Osteoblast (primary cell): ENCODE measurements at places on chromosomes 16 and 17. TPM values are rescaled to one million over a fixed set of nuclear protein-coding genes. Genes with fewer than 3 reads are reported as not detected.
A peak's percentile ranks its signal among the peaks of the same experiment; 100 is the strongest.

GRCh38 chr16:83066881-83067280 is 440.1 kb downstream of the CDH13 start:
- DNase-seq: no peak

GRCh38 chr16:12794486-12795387 is 8.9 kb downstream of the CPPED1 start:
- DNase-seq: peak; percentile 29

ABCA8 gene
- total RNA-seq: 29.2 and 36.2 TPM in 2 replicates

- DNase-seq: no peak
Measured at GRCh38 chr17:78667741-78668640, 90.8 kb upstream of the DNAH17 start.

DNA sequence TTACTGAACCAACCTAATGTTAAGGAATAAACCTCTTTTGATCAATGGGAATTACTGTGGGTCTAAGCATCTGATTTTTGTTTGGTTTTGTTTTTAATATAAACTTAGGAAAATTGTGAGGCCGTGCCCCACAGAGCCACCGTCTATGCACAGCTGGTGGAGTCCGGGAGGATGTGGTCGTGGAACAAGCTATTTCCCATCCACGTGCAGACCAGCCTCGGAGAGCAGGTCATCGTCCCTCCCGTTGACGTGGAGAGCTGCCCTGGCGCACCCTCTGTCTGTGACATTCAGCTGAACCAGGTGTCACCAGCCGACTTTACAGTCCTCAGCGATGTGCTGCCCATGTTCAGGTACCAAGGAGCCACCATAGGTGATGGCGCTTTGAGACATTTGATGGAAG is 28.4 kb downstream of the PRMT7 start:
- DNase-seq: no peak

TMIGD1 gene
- not detected in 2 replicates for total RNA-seq

DNA sequence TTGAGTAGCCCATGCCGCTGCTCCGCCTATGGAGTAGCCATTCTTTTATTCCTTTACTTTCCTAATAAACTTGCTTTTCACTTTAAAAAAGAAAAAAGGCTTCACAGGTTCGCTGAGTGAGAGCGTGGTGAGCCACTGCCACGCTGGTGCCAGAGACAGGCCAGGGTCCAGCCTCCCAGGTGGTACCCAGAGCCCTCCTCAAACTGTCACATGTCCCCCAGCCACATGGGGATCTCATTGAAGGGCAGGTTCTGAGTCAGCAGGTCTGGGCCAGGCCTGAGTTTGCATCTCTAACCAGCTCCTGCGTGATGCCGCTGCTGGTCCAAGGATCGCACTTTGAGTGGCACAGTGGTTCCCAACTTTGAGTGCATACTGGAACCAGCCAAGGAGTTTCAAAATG is 36.2 kb downstream of the RBFOX3 start:
- DNase-seq: no peak

- no peak for DNase-seq
Measured at GRCh38 chr16:66572356-66572755, 6.1 kb downstream of the CMTM1 start.

DNA sequence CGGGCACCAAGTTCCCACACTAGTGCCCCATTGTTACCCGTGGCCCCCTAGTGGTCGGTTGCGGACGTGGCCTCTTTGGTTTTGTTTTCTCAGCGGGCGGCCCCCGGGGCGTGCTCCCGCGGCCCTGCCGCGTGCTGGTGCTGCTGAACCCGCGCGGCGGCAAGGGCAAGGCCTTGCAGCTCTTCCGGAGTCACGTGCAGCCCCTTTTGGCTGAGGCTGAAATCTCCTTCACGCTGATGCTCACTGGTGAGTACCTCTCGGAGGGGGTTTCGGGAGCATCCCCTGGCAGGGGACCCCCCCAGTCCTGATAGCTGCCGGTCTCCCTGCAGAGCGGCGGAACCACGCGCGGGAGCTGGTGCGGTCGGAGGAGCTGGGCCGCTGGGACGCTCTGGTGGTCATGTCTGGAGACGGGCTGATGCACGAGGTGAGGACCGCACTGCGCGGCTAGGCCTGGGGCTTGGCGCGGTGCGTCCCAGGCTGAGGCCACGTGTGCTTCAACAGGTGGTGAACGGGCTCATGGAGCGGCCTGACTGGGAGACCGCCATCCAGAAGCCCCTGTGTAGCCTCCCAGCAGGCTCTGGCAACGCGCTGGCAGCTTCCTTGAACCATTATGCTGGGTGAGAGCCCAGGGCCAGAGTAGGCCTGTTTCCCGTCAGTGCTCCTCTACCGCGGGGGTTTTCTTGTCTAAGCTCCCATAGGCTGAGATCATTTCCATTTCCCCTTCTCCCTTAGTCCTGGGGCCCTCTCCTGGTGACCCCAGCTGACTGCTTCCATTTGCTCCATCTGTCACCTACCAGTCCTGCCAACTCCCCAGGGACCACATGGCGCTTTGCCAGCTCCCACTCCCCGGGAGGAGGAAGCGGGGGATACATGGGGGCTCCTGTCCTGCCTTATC is 1.7 kb downstream of the SPHK1 start:
- peak; percentile 99 for DNase-seq

- no peak for DNase-seq
Measured at GRCh38 chr16:88726981-88727380, 20.7 kb downstream of the CTU2 start.

MYH2 gene
- not detected in 2 replicates for total RNA-seq

GRCh38 chr16:48503779-48504178 is 106.2 kb downstream of the N4BP1 start:
- DNase-seq: peak; percentile 94

- DNase-seq: peak; percentile 62
Measured at GRCh38 chr17:80907281-80907680, 84.4 kb upstream of the CHMP6 start.

DNA sequence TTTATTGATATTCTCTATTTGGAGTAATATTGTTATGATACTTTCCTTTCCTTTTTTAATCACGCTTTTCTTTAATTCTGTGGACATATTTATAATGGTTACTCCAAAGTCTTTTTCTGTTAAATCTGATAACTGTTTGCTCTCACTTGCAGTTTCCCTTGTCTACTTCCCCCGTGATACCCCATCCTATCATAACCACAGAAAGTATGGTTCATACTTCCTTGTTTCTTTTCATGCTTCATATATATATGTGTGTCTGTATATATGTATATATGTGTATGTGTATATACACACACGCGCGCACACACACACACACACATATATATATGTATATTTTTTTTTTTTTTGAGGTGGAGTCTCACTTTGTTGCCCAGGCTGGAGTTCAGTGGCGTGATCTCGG is 23.5 kb downstream of the SPECC1 start:
- no peak for DNase-seq

DNA sequence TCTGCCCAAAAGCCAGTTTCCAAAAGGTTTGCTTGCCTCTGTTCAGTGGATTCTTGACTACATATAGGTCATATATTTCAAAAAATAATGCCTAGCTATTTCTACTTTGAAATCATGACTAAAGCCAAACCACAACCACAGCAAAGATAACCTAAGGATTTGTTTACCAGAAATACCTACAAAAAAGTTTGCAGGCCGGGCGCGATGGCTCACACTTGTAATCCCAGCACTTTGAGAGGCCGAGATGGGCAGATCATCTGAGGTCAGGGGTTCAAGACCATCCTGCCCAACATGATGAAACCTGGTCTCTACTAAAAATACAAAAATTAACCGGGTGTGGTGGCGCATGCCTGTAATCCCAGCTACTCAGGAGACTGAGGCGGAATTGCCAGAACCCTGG is 15.2 kb downstream of the CARHSP1 start:
- DNase-seq: no peak
